Esophagus muscularis mucosa (tissue), 4 donors: ENCODE measurements at places on chromosomes 4 and X. TPM values are rescaled to one million over a fixed set of nuclear protein-coding genes. Genes with fewer than 3 reads are reported as not detected.

Gene CPE
- 112 TPM for total RNA-seq

Gene ATP1B4
- not detected for total RNA-seq

DNA sequence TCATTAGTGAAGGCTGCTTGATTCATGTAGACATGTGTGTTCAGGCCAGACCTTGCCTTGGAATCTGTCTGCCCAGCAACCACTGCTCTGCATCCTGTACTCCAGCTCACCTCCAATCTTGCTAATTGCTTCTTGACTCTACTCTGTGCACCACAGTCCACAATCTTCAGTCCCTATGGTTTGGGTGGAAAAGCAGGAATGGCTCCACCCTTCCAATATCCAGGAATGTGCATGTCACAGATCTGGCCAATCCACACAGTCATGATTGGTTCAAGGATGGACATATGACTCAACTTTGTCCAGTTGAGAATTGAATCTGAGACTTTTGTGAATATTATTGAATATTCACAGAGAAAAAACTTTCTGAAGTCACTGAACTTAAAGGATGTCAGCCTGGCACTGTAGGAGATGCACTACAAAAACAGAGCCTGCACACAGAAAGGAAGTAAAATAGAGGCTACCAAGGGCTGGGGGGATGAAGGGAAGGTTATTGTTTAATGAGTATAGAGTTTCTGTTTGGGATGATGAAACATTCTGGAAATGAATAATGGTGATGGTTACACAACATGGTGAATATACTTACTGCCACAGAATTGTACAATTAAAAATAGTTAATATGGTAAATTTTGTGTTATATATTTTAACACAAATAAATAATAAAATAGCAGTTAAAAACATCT, 161.3 kb upstream of the USP38 start:
- no peak overlapping the region for H3K4me3 ChIP-seq
- no peaks in the 10 kb centered on the region for H3K36me3 ChIP-seq
- H3K4me1 ChIP-seq, result no peaks in the 10 kb centered on the region
- no peaks in the 10 kb centered on the region for H3K27me3 ChIP-seq

- no peak overlapping the region for H3K4me3 ChIP-seq
- no peaks in the 10 kb centered on the region for H3K4me1 ChIP-seq
- DNase-seq, result no peak
- no peak overlapping the region for H3K27ac ChIP-seq
- H3K36me3 ChIP-seq, result no peaks in the 10 kb centered on the region
Measured at GRCh38 chrX:123121241-123121640, 62.8 kb upstream of the GRIA3 start.

DNA sequence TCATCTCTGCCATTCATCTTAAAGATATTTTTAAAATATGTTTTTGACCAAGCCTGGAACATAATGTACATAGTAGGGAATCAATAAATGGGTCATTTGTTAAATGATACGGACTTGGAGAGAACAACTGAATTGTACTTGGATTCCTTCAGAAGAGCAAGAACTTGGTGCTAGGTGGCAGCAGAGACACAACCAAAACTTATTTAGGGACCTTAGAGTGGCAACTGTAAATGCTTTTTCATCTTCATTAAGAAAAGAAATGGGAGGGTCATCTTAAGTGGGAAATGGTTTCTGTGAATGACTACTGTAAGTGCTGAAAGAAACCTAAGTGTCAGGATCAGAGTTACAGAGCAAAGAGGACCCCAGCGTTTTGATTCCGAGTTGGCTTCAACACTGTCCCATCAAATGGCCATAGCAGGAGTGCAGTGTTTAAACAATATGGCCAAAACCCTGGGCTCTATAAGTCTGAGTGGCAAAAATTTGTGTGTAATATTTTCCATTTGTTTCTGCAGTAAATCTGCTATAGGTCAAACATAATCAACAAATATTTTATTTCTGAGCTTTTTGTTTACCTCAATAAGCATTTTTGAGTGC, 213.6 kb downstream of the PALLD start:
- H3K27ac ChIP-seq, result peak overlapping the region; percentile 82
- H3K4me1 ChIP-seq, result peaks cover 19% of the 10 kb centered on the region
- no peaks in the 10 kb centered on the region for H3K36me3 ChIP-seq
- DNase-seq, result no peak
- H3K4me3 ChIP-seq, result no peak overlapping the region

- peaks cover 22% of the 10 kb centered on the region for H3K36me3 ChIP-seq
- no peaks in the 10 kb centered on the region for H3K27me3 ChIP-seq
- peak overlapping the region; percentile 61 for H3K4me3 ChIP-seq
- H3K4me1 ChIP-seq, result peaks cover 7% of the 10 kb centered on the region
Measured at GRCh38 chrX:48802905-48803200, 986 bp downstream of the HDAC6 start.

- no peak overlapping the region for H3K4me3 ChIP-seq
- no peak for DNase-seq
- no peak overlapping the region for H3K27ac ChIP-seq
- H3K36me3 ChIP-seq, result peaks cover 10% of the 10 kb centered on the region
- H3K27me3 ChIP-seq, result no peaks in the 10 kb centered on the region
- peaks cover 9% of the 10 kb centered on the region for H3K4me1 ChIP-seq
Measured at GRCh38 chrX:41352329-41352838, 18.4 kb downstream of the DDX3X start.
